ENCODE measurements at places on chromosomes 5 and 9. TPM values are rescaled to one million over a fixed set of nuclear protein-coding genes. Genes with fewer than 3 reads are reported as not detected.

DNA sequence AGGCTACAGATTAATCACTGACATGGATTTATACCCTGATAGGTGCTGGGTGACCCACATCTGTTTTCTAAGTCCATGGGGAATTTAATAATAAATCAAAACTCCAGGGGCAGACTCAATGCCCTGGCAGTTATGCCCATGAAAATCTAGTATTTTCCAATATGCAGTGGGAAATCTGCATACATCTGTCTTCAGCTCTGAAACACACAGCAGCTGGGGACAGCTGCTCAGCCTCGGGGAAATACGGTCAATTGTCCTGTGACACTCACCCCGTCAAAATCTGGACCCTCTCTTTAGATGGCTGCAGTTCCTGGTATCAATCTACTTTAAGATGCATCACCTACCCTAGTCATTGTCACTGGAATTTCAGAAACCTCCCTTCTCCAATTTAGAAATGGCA, 12.7 kb upstream of the C1QTNF3 start:
- no peak for DNase-seq
- H3K27ac ChIP-seq: no peak overlapping the region
- no peaks in the 10 kb centered on the region for H3K36me3 ChIP-seq
- no peaks in the 10 kb centered on the region for H3K27me3 ChIP-seq
- H3K4me1 ChIP-seq: no peaks in the 10 kb centered on the region

GRCh38 chr9:73151653-73152542, at the start of gene ANXA1:
ANXA1 (plus strand) TSS chr9:73151865; CDS start chr9:73158536, 6,671 bp downstream.
- DNase-seq: peak; percentile 9
- peak within 1 kb of the TSS; percentile 90 for H3K27ac ChIP-seq
- peaks cover 29% of the 10 kb centered on the region for H3K36me3 ChIP-seq
- H3K4me1 ChIP-seq: peaks cover 31% of the 10 kb centered on the region
- no peaks in the 10 kb centered on the region for H3K27me3 ChIP-seq

DNA sequence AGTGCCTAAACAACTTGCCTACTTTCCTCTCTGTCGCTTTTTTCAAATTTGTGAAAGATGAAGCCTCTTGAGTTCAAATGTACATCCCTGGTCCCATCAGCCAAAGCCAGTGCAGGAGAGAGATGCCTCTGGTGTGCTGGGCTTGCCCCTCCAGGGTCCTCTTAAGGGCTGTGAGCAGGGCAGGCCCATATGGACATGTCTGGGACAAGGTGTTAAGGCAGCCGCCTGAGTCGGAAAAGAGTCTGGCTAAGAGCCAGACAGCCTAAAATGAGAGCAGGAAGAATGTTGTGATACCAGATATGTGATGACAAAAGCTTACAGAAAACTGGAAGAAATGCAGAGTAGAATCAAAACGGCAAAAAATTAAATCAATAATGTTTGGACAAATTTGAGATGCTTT, 72.5 kb downstream of the APTX start:
- no peak overlapping the region for H3K27ac ChIP-seq
- no peak overlapping the region for H3K4me3 ChIP-seq
- DNase-seq: peak; percentile 7
- H3K36me3 ChIP-seq: no peaks in the 10 kb centered on the region
- no peaks in the 10 kb centered on the region for H3K27me3 ChIP-seq

Gene SPATA31C1
- total RNA-seq: 0.07 TPM

Gene SLC34A3
- not detected for total RNA-seq

Gene CTXN3
- total RNA-seq: not detected

GRCh38 chr5:98700730-98701129, 72.7 kb upstream of the RGMB start:
- no peak overlapping the region for H3K4me3 ChIP-seq
- H3K4me1 ChIP-seq: no peaks in the 10 kb centered on the region
- no peak overlapping the region for H3K27ac ChIP-seq

GRCh38 chr5:88659529-88660263, 223.3 kb downstream of the MEF2C start:
- H3K27ac ChIP-seq: no peak overlapping the region
- no peaks in the 10 kb centered on the region for H3K36me3 ChIP-seq
- H3K4me1 ChIP-seq: no peaks in the 10 kb centered on the region
- peaks cover 19% of the 10 kb centered on the region for H3K27me3 ChIP-seq
- H3K4me3 ChIP-seq: no peak overlapping the region
- DNase-seq: no peak

GRCh38 chr9:107480386-107480789, 9.2 kb downstream of the KLF4 start:
- H3K27me3 ChIP-seq: no peaks in the 10 kb centered on the region
- H3K4me1 ChIP-seq: no peaks in the 10 kb centered on the region
- peak overlapping the region; percentile 4 for H3K4me3 ChIP-seq
- H3K36me3 ChIP-seq: no peaks in the 10 kb centered on the region
- no peak for DNase-seq

- no peaks in the 10 kb centered on the region for H3K4me1 ChIP-seq
- H3K27ac ChIP-seq: no peak overlapping the region
- no peaks in the 10 kb centered on the region for H3K27me3 ChIP-seq
- no peak overlapping the region for H3K4me3 ChIP-seq
- H3K36me3 ChIP-seq: no peaks in the 10 kb centered on the region
- no peak for DNase-seq
Measured at GRCh38 chr5:79526928-79527327, 13.0 kb upstream of the HOMER1 start.

Gene IFNB1
- total RNA-seq: not detected

GRCh38 chr5:157188270-157188669, 7.6 kb downstream of the ITK start:
- no peaks in the 10 kb centered on the region for H3K4me1 ChIP-seq
- no peak overlapping the region for H3K4me3 ChIP-seq
- H3K36me3 ChIP-seq: no peaks in the 10 kb centered on the region
- no peak for DNase-seq

DNA sequence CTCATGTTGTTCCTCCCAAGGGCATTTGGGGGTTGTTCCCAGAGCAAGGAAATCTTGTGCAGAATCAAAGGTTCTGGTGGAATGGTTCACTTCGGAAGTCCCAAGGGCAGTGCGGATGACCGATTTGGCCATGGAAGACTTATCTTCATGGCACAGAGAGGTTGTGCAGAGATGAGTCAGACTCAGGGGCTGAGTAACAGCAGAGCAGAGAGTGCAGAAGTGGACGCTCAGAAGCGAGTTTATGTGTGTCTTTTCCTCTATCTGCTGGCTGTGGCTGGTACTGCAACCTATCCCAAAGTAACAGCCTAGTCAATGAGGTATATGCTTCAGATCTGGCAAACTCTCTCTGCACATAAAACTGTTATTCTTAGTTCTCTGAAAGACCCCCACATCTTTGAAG, 118.1 kb downstream of the DPYSL3 start:
- no peaks in the 10 kb centered on the region for H3K4me1 ChIP-seq
- no peak overlapping the region for H3K4me3 ChIP-seq
- H3K27me3 ChIP-seq: no peaks in the 10 kb centered on the region
- DNase-seq: peak; percentile 13
- H3K27ac ChIP-seq: no peak overlapping the region
- no peaks in the 10 kb centered on the region for H3K36me3 ChIP-seq

Gene ADAMTS2
- total RNA-seq: not detected

GRCh38 chr5:77221115-77221514, 10.6 kb downstream of the PDE8B start:
- H3K4me3 ChIP-seq: no peak overlapping the region
- DNase-seq: no peak
- no peaks in the 10 kb centered on the region for H3K36me3 ChIP-seq
- H3K27ac ChIP-seq: no peak overlapping the region
- peaks cover 20% of the 10 kb centered on the region for H3K27me3 ChIP-seq
- no peaks in the 10 kb centered on the region for H3K4me1 ChIP-seq

DNA sequence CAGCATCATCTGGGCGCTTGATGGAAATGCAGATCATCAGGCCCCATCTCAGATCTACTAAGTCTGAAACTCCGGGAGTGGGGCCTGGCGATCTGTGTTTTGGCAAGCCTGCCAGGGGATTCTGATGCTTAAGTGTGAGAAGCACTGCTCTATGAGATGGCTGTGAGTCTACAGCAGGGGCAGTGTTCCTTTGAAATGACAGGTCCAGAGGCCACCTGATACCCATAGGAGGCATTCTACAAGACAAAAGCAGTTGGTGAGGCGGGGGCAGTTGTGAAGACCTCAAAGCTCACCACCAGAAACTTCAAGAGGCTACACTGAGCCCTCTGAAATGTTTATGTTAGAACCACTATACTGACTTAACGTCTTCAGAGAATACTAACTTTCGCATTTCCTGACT, 86.9 kb upstream of the SPATA31D4 start:
- no peaks in the 10 kb centered on the region for H3K36me3 ChIP-seq
- DNase-seq: no peak
- H3K27ac ChIP-seq: no peak overlapping the region
- no peak overlapping the region for H3K4me3 ChIP-seq
- no peaks in the 10 kb centered on the region for H3K4me1 ChIP-seq

DNA sequence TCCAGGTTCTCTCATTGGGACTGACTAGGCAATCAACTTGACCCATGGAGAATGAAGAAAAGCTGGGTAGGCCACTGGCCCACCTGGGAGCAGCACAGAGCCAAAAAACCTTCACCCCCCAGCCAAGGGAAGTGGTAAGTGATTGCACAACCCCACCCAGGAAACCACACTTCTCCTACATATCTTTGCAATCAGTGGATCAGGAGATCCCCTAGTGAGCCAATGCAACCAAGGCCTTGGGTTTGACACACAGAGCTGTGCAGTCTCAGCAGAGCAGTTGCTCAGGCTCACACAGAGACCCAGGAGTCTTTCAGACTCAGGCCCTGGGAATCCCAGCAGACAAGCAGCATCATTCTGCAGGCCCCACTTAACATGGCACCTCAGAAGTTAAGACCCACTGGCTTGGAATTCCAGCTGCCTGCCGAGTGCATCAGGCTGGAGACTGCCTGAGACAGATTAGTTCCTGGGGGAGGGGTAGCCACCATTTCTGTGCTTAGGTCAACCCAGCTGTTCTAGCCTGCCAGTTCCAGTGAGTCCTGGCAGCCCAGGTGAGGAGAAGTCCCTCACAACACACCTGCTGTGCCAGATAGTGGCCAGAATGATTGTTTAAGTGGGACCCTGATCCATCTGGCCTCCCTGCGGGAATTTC, 136.4 kb downstream of the SAXO1 start:
- H3K27me3 ChIP-seq: no peaks in the 10 kb centered on the region
- no peak overlapping the region for H3K27ac ChIP-seq
- no peak overlapping the region for H3K4me3 ChIP-seq
- H3K4me1 ChIP-seq: no peaks in the 10 kb centered on the region
- no peaks in the 10 kb centered on the region for H3K36me3 ChIP-seq

Gene DTWD2
- total RNA-seq: 5.5 TPM

GRCh38 chr5:32165597-32165996, 8.5 kb downstream of the GOLPH3 start:
- no peak for DNase-seq
- H3K4me1 ChIP-seq: peaks cover 7% of the 10 kb centered on the region
- no peak overlapping the region for H3K4me3 ChIP-seq
- H3K27me3 ChIP-seq: no peaks in the 10 kb centered on the region
- peaks cover 78% of the 10 kb centered on the region for H3K36me3 ChIP-seq
- no peak overlapping the region for H3K27ac ChIP-seq

Gene DMGDH
- 0.58 TPM for total RNA-seq

GRCh38 chr5:109105631-109106267, 304.0 kb downstream of the PJA2 start:
- H3K27ac ChIP-seq: no peak overlapping the region
- H3K4me3 ChIP-seq: no peak overlapping the region
- no peak for DNase-seq
- no peaks in the 10 kb centered on the region for H3K27me3 ChIP-seq
- H3K4me1 ChIP-seq: no peaks in the 10 kb centered on the region

- H3K36me3 ChIP-seq: no peaks in the 10 kb centered on the region
- no peaks in the 10 kb centered on the region for H3K27me3 ChIP-seq
- H3K4me3 ChIP-seq: no peak overlapping the region
Measured at GRCh38 chr9:25752398-25752797, 74.2 kb upstream of the TUSC1 start.

DNA sequence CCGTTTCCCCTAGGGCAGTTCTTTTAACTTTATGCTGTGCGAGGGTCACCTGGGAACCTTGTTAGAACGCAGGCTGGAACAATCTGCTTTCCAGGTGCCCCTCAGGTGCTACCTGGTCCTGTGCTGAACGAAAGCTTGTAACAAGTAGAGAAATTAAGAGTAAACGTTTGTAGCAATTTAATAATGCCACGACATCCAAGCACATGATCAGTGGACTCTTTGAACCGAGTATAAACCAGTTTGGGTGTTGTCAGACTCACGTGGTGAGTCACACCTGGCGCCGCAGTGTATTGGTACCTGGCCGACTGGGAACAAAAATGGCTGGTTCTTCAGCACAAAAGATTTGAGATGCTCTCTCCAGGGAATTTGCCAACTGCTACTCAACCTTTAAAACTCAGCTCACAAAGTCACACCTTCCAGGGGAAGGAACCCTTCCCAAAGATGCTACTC, 926 bp upstream of the MYO10 start:
- H3K4me3 ChIP-seq: no peak overlapping the region
- H3K27me3 ChIP-seq: 0 out of 2 replicates have a peak, but pooled peaks cover 9% of the 10 kb centered on the region
- no peaks in the 10 kb centered on the region for H3K36me3 ChIP-seq
- DNase-seq: no peak

Gene PALM2AKAP2
- total RNA-seq: not detected

DNA sequence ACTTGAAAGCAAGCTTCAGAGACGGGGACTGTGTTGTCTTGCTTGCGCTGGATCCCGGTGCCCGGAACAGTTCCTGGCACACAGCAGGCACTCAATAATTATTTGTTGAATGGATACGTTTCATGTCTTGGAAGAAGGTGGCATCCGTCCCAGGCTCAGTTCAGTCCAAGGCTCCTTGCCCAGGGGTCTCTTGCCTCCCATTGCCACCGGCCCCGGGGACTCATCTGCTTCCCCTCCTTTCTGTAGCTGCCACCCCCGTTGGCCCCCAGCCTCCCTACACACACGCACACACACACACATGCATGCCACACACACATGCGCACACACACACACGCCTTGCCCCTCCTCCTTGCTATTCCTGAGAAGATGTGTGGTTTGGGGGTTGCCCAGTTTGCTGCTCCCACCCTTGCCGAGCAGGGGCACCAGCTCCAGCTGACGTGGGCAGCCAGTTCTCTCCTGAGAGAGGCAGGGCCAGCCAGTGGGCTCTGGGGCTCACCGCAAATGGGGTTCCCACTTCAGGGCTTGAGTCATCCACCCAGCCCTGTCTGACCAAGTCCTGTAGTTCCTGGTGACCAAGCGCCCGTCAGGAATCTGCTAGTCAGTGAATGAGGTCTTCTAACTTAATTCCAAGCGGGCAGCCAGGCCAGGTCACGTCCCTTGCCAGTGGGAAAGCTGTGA, 41.8 kb downstream of the HK3 start:
- no peaks in the 10 kb centered on the region for H3K36me3 ChIP-seq
- H3K27ac ChIP-seq: no peak overlapping the region
- peaks cover 23% of the 10 kb centered on the region for H3K4me1 ChIP-seq
- H3K27me3 ChIP-seq: peaks cover 86% of the 10 kb centered on the region
- DNase-seq: no peak

Gene DAB2IP
- 0.38 TPM for total RNA-seq

- H3K4me3 ChIP-seq: no peak overlapping the region
- no peaks in the 10 kb centered on the region for H3K36me3 ChIP-seq
- no peaks in the 10 kb centered on the region for H3K4me1 ChIP-seq
Measured at GRCh38 chr9:116501871-116502270, 185.2 kb upstream of the TRIM32 start.

DNA sequence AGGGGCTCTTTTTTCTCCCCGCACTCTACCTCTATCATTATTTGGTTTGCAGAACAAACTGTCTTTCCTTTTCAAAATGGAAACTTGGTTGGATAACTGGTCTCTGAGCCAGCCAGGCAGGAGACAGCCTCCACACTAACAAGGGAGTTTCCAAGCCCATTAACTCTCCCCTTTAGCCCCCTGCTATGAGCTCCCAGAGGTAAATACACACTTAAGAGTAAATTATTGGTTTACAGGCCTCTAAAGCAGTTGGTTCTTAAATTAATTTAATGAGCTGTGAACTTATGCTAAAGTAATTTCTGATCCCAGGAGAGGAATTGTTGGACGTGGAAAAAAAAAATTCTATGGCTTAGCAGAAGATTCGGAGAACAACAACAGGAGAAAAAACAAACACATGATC, 30.3 kb downstream of the EPB41L4A start:
- H3K27me3 ChIP-seq: peaks cover 15% of the 10 kb centered on the region
- no peak for DNase-seq
- H3K4me3 ChIP-seq: no peak overlapping the region
- H3K4me1 ChIP-seq: no peaks in the 10 kb centered on the region
